ENCODE measurements at places on chromosomes 1 and 21.

GRCh38 chr1:109269212-109269980, 13.5 kb downstream of the PSRC1 start:
- DNase-seq, result no peak

- DNase-seq, result no peak
Measured at GRCh38 chr1:53556657-53557227, 97.5 kb downstream of the DMRTB1 start.

DNA sequence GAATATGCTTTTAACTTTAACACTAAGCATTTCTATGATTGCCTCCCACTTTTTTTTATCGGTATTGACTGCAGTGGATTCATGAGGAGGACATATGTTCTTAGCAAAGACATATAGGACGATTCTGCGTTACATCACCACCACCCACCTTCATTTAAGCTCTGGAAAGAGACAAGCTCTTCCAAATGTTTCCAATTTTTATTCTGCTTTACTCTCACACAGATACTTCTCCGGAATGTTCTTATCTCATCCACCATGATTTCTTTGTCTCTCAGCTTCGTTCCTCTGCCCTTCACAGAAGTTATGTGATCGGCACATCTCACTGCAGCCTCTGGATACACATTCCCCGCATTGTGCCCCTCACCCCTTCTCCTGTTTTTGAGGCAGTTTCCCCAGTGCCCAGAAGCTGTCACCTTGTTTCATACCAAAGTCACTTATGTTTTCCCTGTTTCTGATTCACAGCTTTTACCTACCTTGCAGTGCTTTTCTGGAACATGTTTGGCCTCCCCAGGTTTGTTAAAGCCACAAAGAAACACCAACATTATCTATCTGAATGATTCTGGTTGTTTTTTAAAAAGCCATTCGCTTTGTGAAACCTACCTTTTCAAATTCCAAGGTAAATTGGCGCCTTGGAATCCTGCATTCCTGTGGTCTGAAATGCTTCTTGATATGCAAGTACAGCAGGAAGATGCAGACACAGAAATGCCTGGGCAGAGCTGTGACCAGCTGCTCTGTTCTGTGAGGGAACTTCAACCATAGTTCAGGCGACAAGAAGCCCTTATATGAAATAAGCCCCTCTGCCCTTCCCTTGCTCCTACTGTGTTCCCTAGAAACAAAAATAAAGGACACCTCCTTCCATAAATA, 1020.2 kb downstream of the TTLL7 start:
- DNase-seq, result no peak

GRCh38 chr1:111140680-111140967, 601 bp downstream of the CEPT1 start:
- DNase-seq, result peak; percentile 76

- DNase-seq, result no peak
Measured at GRCh38 chr1:88529581-88529980, 154.5 kb upstream of the PKN2 start.

DNA sequence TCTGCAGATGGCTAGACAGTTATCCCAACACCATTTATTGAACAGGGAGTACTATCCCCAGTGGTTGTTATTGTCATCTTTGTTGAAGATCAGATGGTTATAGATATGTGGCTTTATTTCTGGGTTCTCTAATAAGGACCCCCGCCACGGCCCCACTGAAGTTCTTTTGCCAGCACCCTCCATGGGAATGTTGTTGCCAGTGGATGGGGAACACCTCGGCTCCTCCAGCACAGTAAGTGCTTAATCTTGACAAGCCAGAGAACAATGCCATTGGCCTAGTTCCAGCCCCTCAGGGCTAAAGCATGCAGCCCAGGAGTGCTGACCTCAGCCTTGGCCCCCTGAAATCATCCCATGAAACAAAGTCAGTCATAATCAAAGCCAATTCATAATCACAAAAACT, 337.6 kb downstream of the AGBL4 start:
- DNase-seq, result no peak

DNA sequence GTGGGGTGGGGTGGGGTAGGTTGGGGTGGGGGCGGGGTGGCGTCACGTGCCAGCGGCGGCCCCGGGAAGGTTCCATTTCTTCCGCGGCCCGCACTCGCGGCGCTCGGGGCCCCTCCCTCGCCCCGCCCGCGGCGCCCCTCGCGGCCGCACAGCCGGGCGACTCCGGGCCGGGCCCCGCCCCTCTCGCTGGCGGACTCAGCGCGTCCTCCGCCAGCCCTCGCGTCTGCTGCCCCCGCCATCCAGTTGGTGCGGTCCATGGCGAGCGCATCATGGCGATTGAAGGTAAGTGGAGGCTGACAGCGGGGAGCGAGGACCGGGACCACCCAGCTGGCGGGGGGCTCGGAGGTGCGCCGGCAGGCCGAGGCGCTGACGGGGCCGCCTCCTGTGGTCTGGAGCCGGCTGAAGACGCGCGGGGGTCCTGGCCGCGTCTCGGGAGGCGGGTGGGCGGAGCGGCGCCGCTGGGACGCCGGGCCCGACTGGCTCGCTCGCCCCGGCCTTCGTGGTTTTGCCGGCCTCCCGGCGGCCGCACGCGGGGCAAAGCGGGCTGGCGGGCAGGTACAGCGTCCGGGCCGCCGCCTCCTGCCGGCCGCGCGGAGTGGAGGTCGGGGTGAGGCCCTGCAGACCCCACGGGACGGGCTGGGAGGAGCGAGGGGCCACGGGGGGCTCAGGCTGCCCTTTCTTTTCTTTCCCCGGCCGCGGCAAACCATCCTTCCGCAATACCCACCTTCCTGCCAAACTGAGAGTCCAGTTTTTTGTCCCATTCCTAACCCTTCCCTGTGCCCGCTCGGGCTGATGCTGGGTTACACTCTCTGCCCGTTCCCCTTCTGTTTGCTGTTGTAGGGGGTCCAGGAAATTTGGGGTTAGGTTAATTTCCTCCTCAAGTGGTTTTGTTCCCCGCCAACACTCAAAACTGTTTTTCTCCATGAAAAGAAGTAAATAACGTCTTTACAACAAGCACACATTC, at the start of gene SYT14:
SYT14 (plus strand) TSS at position 222 of the 964 bp plus-strand sequence; CDS start at position 270, 48 bp downstream.
- DNase-seq, result peak; percentile 31

DNA sequence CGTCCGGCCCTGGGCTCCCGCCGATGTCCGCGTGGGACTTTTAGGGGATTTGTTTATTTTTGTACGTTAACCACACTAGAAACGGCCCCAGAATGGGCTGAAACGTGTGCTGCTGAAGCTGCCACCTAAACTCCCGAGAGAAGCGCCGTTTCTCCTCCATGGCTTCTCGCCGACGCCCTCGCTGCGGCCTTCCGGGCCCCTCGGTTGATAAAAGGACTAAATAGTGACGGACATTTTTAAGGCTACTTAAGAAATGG, 678 bp upstream of the PTTG1IP start:
- no peak for DNase-seq

DNA sequence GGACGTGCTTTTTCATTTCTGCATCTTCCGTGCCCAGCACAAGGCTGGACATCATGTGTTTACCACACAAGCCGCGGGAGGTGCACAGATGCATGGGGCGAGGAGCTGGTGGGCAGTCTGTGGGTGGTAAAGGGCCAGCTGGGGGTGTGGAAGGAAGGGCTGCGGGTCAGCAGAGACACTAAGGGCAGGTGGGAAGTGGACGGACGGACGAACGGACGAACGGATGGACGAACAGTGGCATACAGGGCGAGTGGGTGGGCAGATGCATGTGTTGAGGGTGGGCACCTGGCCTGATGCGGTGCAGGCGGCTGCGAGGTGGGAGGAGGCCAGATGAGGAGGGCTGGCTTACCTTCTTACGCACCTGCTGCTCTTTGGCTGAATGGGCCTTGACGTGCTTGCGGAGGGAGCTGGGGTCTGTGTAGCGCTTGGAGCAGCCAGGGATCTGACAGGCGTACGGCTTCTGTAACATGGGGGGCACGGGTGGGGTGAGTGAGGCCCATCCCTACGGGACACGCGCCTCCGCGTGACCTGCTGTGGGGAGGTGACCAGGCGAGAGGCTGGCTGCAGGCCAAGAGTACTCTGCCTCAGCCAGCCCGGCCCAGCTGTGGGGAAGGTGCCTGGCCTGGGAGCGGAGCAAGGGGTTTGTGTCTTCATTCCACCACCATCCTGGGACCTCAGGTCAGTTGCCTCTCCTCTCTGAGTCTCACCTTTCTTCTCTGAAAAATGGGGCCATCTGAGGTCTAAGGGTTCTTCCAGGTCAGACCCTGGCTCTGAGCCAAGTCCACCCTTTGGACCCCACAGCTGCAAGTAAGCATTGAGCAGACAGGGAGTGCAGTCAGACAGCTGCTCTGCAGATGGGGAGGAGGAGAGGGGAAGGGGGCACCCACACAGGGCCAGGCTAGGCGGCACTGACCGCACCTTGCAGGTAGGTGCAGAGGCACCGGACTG, 65.5 kb downstream of the DMRTB1 start:
- no peak for DNase-seq

DNA sequence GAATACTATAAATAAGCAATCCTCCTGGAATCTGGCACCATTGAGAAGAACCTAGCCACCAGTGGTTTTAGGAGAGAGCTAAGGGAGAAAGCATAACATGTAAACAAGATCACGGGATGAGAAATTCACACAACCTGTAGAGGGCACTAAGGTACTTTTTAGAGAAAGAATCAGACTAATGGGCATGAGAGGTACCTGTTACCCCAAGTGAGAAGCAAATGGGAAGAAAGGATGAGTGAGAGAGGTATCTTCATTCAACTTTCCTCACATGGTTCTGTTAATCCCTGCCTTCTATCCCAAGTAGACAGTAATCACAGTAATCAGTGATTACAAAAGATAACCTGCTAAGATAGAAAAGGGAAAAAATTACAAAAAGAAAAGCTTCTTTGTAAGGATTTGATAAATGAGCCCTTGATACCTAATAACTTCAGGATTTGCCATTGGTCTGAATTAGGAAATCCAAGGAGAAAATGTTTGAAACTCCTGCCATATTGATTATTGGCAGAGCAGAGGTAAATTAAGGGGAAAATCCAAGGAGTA, 251.1 kb upstream of the ADGRL2 start:
- peak; percentile 50 for DNase-seq

DNA sequence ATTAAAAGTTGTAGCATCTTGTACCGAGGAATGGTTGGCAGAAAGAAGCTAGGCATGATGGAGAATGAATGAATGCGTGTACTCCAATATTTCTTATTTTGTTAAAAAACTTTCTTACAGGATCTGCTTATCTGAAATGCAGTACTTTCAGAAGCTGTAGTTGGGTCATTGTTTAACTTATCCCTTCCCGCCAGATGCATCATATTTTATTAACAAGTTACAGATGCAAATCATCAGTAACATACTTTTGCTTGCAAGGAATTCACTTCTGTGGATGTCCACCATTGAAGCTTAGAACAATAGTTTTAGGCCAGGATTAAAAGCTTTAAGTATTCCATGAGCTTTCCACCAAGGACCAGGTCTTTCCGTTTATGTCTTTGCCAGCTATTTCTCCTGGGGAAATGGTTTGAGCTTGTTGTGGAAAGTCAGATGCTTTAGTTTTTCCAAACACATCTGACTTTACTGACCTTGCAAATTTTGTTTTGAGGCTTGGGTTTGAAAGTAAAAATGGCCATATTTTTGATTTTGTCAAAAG, 65.4 kb downstream of the PATJ start:
- DNase-seq, result peak; percentile 49

GRCh38 chr1:172699111-172699510, 40.2 kb downstream of the FASLG start:
- peak; percentile 19 for DNase-seq

GRCh38 chr21:45074818-45075595, 627 bp downstream of the ADARB1 start:
- peak; percentile 18 for DNase-seq

GRCh38 chr1:31663622-31664452, 19.2 kb upstream of the PEF1 start:
- peak; percentile 28 for DNase-seq

- DNase-seq, result no peak
Measured at GRCh38 chr1:55555956-55556725, 341.0 kb upstream of the USP24 start.

DNA sequence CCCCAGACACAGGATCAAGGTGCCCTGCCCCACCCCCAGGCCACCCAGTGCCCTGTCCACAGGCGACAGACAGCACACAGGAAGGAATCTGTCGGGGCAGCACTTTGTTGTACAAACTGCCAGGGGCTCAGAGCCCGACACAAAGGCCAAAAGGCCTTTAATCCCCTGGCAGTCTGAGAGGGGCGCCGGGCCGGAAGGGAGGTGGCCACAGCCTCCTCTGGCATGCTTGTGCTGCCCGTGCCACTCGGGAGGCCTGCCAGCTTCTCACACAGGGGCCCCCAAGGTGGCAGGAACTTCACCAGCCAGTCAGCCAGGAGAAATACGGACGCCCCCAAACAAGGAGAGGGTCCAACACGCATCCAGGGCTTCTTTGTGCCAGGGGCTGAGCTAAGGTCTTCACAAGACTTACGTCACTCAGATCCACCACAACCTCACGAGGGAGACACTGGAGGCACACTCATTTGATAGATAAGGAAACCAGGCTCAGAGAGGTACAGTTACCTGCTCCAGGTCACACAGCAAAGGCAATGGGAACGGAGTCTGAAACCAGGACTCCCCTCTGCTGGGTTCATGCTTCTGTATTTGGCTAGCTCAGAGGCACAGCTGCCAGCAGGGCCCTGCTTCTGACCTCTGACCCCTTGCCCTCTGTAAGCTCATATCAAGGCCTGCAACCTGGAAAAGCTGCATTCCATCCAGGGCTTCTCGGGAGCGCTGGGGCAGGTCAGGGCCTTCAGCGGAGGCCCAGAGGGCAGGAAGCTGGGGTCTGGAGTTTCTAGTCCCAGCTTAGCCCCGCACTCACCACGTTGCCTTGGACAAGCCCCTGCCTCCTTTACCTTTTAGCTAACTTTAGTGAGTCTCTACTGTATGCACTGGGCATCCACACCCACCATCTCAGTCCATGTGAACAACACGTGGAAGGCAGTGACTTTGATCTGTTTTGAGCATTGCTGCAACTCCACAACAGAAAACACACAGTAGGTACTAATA, 34.8 kb downstream of the HSPG2 start:
- DNase-seq, result no peak

- DNase-seq, result peak; percentile 58
Measured at GRCh38 chr1:204323887-204324286, 35.8 kb downstream of the PLEKHA6 start.

GRCh38 chr1:41574842-41575241, 90.4 kb upstream of the EDN2 start:
- no peak for DNase-seq

GRCh38 chr1:109241344-109241743, 8.0 kb upstream of the CELSR2 start:
- no peak for DNase-seq

DNA sequence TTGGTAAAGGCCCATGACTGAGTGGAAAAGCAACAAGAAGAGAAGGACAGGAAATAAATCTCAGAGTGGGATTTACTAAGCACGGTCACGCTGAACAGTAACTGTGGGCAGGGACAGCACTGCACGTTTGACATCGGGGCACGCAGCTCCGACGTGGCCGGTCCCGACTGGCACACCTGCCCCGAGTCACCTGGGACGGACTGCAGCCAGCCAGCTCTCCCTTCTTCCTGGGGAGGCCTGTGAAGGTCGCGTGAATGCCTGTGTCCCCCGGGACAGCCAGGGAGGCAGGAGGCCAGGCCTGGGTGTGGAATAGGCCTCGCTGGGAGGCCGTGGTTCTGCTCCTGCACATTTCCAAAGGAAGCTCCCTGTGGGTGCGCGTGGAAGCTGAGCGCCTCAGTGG, 140.2 kb downstream of the PRDM16 start:
- DNase-seq, result no peak

- DNase-seq, result peak; percentile 18
Measured at GRCh38 chr1:118247593-118247992, 62.6 kb upstream of the SPAG17 start.

GRCh38 chr1:193629875-193630274, 443.5 kb upstream of the B3GALT2 start:
- no peak for DNase-seq

GRCh38 chr1:68812333-68812732, 315.5 kb upstream of the DEPDC1 start:
- DNase-seq, result no peak
